Eye (tissue), 1 donor: ENCODE measurements at places on chromosomes 5 and 9.
A peak's percentile ranks its signal among the peaks of the same experiment; 100 is the strongest.

- no peak for DNase-seq
Measured at GRCh38 chr9:122923947-122924346, 7.4 kb downstream of the ZBTB26 start.

- no peak for DNase-seq
Measured at GRCh38 chr5:57411982-57412381, 70.6 kb downstream of the ACTBL2 start.

GRCh38 chr9:91032121-91032531 is 230.5 kb downstream of the SYK start:
- no peak for DNase-seq

GRCh38 chr5:10653043-10653442 is 89.2 kb downstream of the ANKRD33B start:
- no peak for DNase-seq

DNA sequence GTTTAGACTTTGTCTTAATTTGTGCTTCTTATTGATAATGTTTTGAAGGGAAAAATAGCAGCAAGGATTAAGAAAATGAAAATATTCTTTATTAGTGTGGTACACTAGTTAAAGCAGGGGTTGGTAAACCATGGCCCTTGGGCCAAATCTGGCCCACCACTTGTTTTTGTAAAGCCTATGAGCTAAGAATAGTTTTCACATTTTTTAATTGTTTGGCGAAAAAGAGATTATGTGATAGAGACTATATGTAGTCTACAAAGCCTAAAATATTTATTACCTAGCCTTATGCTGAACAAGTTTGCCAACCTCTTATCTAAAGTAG is 57.2 kb downstream of the KCNN2 start:
- no peak for DNase-seq

DNA sequence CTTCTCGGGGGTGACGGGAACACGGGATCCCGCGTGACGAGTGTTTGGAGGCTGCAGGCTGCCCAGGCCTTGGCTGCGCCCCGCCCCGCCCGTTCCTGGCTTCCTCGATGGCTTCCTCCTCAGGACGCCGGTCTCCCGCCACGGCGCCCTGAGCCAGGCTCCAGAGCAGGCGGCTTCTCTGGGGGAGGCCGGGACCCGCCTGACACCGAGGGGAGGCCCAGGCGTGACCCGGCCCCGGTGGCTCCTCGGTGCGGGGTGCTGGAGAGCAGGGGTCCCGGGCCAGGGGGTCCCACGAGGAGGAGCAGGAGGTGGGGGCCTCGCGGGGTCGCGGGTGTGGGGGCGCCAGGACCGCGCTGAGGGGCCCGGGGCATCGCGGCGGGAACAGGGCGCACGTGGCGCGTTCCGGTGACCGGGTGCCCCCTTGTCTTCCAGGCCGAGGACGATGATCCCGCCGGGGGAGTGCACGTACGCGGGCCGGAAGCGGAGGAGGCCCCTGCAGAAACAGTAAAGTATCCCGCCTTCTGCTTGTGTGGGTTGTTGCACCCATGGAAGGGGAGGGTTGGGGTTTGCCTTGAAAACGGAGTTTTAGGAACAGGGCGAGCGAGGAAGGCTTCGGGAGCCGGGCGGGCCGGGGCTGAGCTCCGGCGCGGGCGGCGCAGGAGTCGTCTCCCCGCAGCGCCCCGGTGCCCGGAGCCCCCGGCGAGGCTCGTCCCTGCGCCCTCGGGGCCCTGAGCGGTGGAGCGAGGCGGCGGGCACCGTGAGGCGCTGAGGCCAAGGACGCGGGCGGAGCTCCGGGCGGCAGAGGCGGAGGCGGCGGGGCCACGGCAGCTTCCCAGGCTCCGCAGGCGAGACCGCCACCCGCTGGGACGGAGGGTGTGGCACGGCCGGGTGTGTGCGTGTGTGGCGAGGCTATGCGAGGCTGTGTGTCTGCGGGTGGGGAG is 22.2 kb downstream of the AHRR start:
- DNase-seq = peak; percentile 84

GRCh38 chr5:124605541-124605940 is 140.9 kb downstream of the ZNF608 start:
- peak; percentile 90 for DNase-seq

- no peak for DNase-seq
Measured at GRCh38 chr9:133945977-133946753, 46.0 kb downstream of the VAV2 start.

DNA sequence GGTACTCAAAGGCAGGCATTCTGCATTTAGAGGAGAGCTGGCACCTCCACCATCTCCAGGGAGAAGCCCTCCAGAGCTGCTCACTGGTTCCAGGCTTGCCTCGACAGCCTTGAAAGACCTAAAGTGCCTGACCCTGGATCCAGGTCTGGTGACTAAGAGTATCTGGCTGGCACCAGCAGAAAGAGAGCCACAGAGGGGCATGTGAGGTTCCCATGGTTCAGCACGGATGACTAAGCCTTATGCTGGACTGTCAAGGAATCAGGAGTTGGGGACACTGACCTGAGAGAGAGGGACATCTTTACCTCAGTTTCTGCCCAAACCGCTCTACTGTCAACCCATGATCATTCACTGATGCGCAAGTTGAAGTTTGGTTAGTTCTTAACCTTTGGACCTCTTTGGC is 3.0 kb downstream of the ACTL7A start:
- no peak for DNase-seq

GRCh38 chr9:97966493-97966892 is 16.6 kb upstream of the ANP32B start:
- DNase-seq = no peak

GRCh38 chr5:33755231-33755630 is 136.6 kb downstream of the ADAMTS12 start:
- DNase-seq = no peak

DNA sequence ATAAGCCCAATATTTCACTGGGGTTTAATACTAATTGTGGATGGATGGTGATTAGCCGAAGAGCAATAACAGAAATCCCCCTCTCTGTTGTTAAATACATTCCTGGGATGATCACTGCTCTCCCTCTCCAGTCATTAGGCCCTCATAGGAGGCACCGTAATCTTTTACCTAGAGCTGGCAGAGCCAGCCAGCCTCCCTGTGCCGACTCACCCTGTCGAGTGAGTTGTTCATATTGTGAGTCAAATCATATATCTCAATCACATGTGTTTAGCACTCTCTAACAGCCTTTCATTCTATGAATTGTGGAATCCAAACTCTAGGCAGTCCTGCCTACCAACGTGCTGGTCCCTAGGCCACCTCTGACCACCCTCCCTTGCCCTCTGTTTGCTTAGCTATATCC is 771.0 kb downstream of the IRX1 start:
- DNase-seq = no peak

DNA sequence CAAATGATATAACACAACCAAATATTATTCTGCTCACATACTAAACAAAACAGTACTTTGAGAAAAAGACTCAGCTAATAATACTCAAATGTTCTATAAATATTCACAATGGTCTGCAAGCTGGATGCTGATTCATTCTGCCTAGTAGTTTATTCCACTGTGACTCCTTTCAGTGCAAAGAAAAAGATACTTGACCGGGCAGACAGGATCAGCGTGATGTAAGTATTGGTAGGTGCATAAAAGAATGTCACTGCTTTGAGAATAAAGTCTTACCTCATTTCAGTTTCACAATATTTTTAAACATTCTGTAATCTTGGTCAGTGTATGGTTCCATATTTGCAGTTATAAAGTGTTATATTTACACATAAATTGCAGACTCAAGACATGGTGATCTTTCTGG is 223.0 kb upstream of the NUDT12 start:
- DNase-seq = no peak

DNA sequence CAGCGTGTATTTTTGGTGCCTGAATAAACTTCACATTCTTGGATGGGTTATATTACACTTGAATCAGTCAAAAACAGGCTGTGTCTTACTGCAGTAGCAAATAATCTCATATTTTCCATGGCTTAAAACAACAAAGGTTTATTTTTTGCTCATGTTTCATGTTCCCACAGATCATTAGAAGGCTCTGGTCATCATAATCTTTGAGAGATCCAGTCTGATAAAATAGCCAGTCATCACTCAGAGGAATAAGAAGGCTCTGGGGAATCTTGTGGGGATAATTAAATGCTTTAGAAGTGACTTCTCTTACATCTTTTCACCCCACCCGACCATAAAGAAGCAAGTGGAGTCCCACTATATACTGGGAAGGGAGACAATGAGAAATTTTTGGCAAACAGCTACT is 417.7 kb downstream of the PSAT1 start:
- DNase-seq = peak; percentile 58

GRCh38 chr5:135228222-135228621 is 170.8 kb downstream of the MACROH2A1 start:
- no peak for DNase-seq

DNA sequence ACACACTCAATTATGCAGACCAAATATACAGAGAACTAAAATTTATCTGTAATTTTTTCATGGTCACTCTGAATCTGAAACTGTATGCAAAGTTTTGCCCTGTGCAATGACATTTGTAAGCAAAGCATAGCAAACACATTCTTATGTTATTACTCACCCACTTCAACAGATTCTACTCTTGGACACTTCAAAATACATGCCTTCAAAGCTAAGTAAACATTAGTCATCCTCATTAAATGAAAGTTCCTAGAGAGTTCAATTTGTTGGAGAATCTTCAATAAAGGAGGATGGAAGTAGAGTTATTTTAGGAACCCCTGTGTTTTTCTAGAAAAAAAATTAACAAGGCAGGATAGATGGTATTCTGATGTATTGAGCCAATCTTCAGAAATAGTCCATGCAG is 639.7 kb upstream of the C9orf72 start:
- no peak for DNase-seq

DNA sequence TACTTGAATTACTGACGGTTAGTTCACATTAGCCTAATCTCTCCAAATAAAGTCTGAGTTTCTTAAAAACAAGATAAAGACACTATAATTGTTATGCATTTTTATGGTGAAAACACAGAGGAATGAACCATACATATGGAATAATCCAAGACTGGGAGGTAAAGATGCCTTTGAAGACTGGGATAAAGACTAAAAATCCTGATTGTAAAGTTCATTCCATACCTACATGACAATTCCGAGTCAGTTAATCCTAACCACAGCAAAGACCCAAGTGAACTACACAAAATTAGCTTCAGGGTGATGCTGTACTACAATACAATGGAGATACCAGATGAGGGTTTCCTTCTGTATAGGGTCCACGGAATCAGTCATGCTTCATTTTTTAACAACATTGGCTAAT is 6.3 kb downstream of the AP3B1 start:
- DNase-seq = no peak

- peak; percentile 40 for DNase-seq
Measured at GRCh38 chr9:124594225-124594624, 87.0 kb upstream of the NR5A1 start.

- no peak for DNase-seq
Measured at GRCh38 chr9:114054191-114054690, 23.9 kb downstream of the AMBP start.

DNA sequence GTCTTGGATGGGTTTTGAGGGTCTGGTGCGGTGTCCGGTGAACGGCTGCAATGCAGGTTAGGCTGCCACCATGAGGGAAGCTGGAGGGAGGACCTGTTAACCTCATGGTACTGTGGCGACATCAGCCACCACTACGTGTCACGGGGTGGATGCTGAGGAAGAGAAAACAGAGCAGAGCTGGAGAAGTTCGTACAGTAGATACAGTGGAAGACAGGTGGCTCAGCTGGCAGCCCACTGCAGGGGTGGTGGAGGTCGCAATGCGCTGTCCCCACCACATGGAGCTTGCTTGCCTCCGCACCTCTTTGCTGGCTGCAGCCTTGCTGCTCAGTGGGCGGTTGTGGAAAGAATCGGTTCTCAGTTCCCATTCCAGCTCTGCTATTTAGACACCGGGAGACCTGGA is 2.8 kb downstream of the DCANP1 start:
- no peak for DNase-seq

GRCh38 chr9:135289081-135289491 is 190.5 kb upstream of the PPP1R26 start:
- peak; percentile 49 for DNase-seq

DNA sequence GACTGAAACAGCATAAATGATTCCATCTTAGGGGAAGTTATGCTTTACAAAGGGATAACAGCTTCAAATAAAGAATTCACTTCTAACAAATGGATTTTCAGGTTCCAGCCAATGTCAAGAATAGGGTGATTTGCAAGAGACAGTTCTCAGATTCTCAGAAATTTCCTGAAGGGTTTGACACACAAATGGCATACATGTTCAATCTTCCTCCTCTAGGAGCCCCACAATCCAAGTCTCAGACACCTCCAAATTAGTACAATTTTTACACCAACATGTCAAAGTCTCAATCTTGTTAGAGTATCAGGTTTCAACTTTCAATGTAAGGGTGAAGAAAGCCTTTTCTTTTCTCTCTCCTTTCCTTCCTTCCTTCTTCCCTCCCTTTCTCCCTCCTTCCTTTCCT is 996.6 kb downstream of the TLE1 start:
- no peak for DNase-seq

DNA sequence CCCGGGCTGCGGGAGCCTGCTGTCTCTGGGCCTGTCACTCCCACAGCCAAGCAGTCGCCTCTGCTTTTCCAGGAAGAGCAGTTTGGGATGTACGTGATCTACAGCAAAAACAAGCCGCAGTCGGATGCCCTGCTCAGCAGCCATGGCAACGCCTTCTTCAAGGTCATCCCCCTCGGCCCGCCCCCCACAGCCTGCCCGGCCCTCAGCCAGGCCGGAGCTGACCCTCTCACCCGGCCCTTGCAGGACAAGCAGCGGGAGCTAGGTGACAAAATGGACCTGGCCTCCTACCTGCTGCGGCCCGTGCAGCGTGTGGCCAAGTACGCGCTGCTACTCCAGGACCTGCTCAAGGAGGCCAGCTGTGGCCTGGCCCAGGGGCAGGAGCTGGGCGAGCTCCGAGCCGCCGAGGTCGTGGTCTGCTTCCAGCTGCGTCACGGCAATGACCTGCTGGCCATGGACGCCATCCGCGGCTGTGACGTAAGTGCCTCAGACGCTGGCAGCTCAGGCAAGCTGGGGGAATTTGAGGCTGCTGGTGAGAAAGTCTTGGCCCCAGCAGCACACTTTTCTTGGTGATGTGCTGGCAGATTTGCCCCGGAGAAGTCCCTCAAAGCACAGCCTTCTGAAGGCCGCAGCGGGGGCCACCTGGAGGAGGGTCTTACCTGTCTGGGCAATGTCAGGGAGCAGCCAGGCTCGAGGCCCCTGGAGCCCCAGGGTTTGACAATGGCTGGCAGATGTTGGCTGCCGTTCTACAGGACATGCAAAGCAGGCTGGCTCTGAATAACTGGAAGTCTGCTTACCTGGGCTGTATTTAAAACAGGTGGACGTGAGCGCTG is 20.1 kb upstream of the LRRC14B start:
- DNase-seq = no peak

- no peak for DNase-seq
Measured at GRCh38 chr9:8946461-8946860, 1146.9 kb upstream of the DMAC1 start.

DNA sequence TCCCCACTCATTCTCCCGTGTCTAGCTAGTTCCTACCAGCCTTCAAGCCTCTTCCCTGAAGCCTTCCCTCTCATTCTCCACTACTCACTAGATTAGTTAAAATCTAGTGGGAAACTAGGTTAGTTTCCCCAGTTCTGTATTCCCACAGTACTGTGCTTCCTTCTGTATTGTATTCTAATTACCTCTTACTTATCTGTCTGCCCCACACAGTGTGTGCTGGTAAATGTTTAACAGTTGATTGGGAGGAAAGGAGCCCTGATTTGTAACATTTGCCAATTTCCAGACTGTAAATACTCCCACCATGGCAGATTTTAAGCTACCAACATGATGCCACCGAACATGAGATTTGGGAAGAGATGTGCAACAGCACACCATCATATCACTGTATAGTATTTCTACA is 8.3 kb downstream of the KLHL3 start:
- no peak for DNase-seq
